ENCODE measurements at places on chromosomes 1 and 21.

- no peak for DNase-seq
These were observed 23.2 kb downstream of the ARID4B start for GRCh38 chr1:235304549-235305451.

DNA sequence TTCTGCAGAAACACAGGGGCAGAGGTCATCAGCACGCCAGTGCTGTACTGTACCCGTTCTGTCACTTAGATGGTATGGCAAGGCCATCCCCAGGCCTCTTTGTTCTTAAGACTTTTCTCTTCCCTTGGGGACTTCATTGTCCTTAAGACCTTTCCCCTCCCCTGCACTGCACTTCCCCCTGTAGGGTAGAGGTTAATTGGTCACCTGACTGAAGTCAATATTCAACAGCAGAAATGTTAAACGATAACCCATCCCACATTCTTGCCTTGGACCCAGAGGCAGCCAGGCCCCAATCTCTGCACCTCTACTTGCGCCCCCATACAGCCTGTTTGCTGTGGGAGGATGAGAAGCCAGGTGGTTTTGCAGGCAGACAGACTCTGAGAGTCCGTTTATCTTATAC is 10.2 kb downstream of the PHGDH start:
- no peak for DNase-seq

DNA sequence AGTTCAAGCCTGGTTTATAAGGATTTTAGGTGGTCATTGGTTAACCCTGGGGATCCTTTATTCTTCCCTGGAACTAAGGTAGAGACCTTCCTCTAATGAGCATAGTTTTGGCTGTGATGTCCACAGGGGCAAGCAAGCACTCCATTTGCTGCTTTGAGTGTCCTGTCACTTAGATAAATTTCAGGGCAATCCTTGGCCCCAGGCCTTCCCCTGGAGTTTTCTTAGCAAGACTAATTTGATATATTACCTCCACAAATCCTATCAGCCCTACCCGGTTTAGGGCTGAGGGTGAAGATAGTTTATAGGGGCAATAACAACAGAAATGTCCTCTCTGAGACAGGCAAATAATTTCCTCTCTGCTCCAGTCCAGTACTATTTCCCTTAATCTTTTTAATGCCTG is 166.6 kb downstream of the CYYR1 start:
- no peak for DNase-seq

- DNase-seq = no peak
These were observed 1.6 kb downstream of the STPG1 start for GRCh38 chr1:24411963-24412362.

All from AG09309 (cell line).